ENCODE measurements at places on chromosomes 6 and 20.

GRCh38 chr6:127952831-127953230 lies 52.0 kb upstream of the THEMIS start:
- no peak for DNase-seq

- DNase-seq: no peak
Measured at GRCh38 chr20:37885593-37886503, 17.1 kb upstream of the VSTM2L start.

- DNase-seq: no peak
Measured at GRCh38 chr20:6490849-6491248, 276.6 kb upstream of the BMP2 start.

- DNase-seq: peak; percentile 38
Measured at GRCh38 chr6:27312146-27312949, at the start of gene POM121L2. TSS of gene POM121L2 (minus strand) at chr6:27312273. CDS start at chr6:27312170, 103 bp downstream.

DNA sequence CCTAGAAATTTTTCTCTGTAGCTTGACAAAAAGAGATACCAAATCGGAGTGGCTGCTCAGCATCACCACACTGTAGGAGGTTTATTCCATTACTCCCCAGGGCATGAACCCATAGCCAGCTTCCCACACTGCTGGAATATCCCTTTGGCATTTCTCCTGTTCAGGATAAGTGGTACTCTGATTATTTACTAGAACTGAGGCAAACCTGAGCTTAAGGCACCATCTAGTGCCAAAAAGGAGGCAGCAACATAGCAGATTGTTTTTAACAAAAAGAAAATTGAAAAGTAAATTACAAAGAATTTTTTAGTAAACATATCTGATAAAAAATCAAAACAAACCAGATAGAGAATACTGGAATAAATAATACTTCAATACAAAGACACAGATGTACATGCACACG lies 181.7 kb downstream of the WDR27 start:
- no peak for DNase-seq

DNA sequence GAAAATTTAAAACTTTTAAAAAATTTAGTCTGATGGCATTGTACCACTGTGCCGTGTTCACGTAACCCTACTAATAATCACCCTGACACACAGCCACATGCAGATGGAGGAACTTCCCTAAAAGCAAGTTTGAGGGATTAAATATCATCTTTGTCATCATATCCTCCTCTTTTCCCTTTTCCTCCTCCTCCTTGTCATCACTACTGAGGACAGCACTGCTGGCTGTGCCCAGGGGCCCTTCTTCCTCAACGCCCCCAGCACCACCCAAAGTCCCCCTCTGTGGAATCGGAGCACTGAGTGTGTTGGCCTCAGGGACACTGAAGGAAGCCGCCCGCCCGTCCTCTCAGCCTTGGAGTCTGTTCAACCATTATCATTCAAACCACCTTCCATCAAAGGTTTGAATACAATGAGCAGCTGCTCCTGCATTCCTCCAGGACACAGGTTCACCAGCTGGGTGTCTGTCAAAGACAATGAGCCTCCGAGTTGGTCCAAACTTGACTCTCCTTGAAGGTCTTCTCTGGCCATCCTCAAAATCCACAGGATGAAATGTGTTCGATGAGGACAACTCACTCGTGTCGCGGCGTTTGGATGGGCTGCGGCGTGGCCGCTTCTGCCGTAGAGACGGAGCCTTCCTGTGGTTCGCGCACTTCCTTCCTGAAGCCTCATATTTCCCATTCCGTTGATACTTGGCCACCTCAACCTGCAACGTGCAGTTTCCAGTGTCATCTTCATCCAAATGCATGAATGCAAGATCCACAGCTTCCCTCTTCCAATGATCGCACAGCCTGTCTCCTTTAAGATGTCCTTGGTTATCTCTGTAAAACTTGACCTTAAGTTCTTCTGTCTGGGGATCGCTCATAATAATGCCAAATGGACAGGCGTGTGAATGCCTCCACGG lies 23.3 kb downstream of the NQO2 start:
- DNase-seq: no peak

DNA sequence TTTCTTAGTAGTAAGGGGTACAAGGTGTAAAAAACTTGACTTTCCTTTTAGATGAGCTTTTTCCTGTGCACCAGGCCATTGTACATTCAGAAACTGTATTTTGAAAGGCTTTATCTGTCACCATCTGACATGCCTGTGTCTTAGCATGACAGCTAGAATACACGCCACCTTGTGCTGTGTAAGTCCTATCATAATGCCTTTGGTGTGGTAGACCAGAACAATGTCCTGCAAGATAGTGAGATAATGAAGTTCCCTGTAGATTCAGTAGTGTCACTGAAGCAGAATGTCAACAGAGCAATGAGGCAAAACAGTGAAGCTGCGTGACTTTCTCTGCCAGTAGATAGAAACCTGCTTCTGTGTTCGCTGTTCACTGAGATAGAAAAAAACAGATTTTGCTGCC lies 105.8 kb downstream of the JAG1 start:
- no peak for DNase-seq

DNA sequence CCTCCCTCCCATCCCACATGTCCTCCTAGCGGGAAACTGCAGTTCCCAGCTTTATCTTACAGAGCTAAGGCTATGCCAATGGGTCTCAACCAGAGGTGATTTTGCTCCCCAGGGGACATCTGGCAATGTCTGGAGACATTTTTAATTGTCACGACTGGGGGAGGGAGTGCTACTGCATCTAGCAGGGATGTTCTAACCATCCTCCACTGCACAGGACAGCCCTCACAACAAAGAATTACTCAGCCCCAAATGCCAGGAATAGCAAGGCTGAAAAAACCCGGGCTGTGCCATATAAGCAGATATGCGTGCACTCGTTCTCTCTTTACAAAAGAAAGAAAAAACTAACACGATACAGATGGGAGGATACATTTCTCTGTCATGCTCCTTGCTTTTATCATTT lies 8.5 kb downstream of the MRPS18A start:
- DNase-seq: no peak

GRCh38 chr6:4504700-4505099 lies 271.5 kb upstream of the CDYL start:
- no peak for DNase-seq

- no peak for DNase-seq
Measured at GRCh38 chr6:138944412-138944811, 43.6 kb downstream of the REPS1 start.

GRCh38 chr6:30964075-30964474 lies 19.4 kb upstream of the MUC21 start:
- no peak for DNase-seq

DNA sequence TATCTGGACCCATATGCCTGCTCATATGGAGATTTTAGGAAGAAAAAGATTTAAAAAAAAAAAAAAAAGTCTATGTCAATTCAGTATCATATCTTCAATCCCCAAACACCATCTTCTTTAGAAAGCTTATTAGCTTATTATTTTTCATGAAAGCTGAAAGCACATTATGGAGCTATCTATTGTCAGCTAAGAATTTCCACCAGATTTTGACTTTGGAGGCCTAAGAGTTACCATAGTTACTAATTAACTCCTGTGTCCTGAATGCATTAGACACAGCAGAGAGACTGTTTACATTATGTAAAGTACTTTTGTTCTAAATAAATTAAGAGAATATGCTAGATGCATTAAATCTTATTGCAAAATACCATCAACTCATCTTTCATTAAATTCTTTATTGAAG lies 255.5 kb upstream of the NRSN1 start:
- DNase-seq: no peak

- no peak for DNase-seq
Measured at GRCh38 chr6:455835-456234, 64.3 kb downstream of the IRF4 start.

All from activated CD4-positive, alpha-beta T cell treated with anti-CD3 and anti-CD28 coated beads, Interleukin-2, amount 50 U/mL, for 24 hours (primary cell).